ENCODE measurements at places on chromosomes 11 and 22. TPM values are rescaled to one million over a fixed set of nuclear protein-coding genes. Genes with fewer than 3 reads are reported as not detected.

DNA sequence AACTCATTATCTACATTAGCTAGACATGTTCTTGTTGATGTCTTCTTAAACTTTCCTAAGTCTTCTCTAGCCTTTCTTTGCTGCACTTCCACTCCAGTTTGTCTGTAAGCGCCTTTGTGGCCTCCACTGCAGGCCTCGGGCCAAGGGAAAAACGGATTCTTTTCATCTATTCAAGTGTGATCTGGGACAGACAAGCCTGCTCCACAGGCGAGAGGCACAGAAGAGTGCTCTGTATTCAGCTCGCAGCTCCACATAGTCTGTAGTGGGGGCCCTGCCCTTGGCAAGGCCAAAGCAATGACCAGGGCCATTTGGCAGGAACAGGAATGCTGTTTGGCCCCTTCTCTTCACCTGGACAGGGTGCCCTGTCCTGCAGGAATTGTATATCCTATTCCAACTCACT, 84.1 kb upstream of the BARX2 start:
- H3K27ac ChIP-seq = no peak overlapping the region
- H3K36me3 ChIP-seq = no peaks in the 10 kb centered on the region
- H3K4me3 ChIP-seq = no peak overlapping the region
- no peaks in the 10 kb centered on the region for H3K27me3 ChIP-seq
- DNase-seq = no peak

DNA sequence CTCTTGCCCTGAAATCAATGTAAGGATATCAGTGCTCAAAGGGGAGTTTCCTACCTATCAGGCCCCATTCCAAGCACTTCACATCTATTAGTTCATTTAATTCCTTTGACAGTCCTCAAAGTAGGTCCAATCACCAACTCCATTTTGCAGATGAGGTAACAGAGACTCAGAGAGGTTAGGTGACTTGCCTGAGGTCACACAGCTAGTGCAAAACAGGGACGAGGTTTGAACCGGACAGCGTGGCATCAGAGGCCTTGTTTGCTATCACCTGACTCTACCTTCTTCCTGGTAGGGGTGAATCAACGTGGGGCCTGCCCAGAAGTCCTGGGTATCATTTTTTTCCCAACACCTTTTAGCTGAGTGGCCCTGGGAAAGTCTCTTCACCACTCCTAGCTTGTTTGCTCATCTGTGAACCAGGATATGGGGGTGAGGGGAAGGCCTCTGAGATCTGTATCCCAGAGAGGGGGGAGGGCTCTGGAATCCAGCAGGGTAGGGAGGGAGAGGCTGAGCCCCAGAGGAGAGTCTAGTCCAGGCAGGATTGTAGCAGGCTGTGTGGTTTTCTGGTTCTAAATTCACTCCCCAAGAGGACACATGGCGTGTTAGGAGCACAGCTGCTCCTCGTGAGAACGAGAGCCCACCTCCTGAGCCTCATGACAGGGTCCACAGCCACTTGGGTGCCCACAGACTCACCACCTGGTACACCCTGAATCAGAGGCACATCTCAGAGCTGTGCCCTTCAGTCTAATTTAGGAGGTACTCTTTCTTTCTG, 174.7 kb downstream of the MN1 start:
- no peaks in the 10 kb centered on the region for H3K36me3 ChIP-seq
- no peaks in the 10 kb centered on the region for H3K4me1 ChIP-seq
- no peak overlapping the region for H3K27ac ChIP-seq
- no peak for DNase-seq
- H3K27me3 ChIP-seq = no peaks in the 10 kb centered on the region
- H3K4me3 ChIP-seq = no peak overlapping the region

- no peak overlapping the region for H3K27ac ChIP-seq
- H3K4me1 ChIP-seq = no peaks in the 10 kb centered on the region
- H3K36me3 ChIP-seq = no peaks in the 10 kb centered on the region
- no peak for DNase-seq
These were observed 318.1 kb upstream of the CTSC start for GRCh38 chr11:88655656-88656055.

- H3K27me3 ChIP-seq = no peaks in the 10 kb centered on the region
- DNase-seq = peak; percentile 90
- peak overlapping the region; percentile 75 for H3K27ac ChIP-seq
- H3K4me1 ChIP-seq = no peaks in the 10 kb centered on the region
- peaks cover 2% of the 10 kb centered on the region for H3K36me3 ChIP-seq
These were observed 11.8 kb downstream of the TIGD3 start for GRCh38 chr11:65366340-65366773.

Gene TAGLN
- 57.9 TPM for polyA plus RNA-seq

GRCh38 chr22:37659066-37659896, 758 bp downstream of the PDXP start:
- H3K27me3 ChIP-seq = no peaks in the 10 kb centered on the region
- H3K36me3 ChIP-seq = peaks cover 56% of the 10 kb centered on the region
- peak; percentile 96 for DNase-seq
- peaks cover 8% of the 10 kb centered on the region for H3K4me1 ChIP-seq
- peak overlapping the region; percentile 78 for H3K27ac ChIP-seq
- peak overlapping the region; percentile 97 for H3K4me3 ChIP-seq

- peaks cover 17% of the 10 kb centered on the region for H3K27me3 ChIP-seq
- no peaks in the 10 kb centered on the region for H3K4me1 ChIP-seq
- H3K36me3 ChIP-seq = peaks cover 2% of the 10 kb centered on the region
- H3K27ac ChIP-seq = no peak overlapping the region
- DNase-seq = no peak
- H3K4me3 ChIP-seq = no peak overlapping the region
These were observed 160.1 kb upstream of the CADM1 start for GRCh38 chr11:115664313-115664712.

Gene THRSP
- polyA plus RNA-seq = 0.09 TPM

Gene KCNE3
- polyA plus RNA-seq = 88.4 TPM

DNA sequence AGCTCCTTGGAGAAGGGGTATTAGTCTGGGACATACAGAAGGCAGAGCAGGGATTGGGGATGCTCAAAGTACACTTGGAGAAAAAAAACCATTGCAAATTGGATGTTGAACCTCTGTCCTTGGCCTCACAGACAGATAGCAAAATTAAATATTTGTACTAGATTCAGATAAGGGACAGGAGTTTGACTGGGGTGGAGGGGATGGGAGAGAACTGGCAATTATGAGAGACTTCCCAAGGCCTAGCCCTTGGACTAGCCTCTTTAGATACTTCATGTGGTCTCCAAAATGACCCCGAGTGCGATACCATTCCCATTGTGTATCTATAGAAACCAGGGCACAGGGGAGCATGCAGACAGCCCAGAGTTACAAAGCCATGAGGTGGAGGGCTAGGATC, 15.5 kb downstream of the DGAT2 start:
- DNase-seq = no peak
- no peaks in the 10 kb centered on the region for H3K36me3 ChIP-seq
- H3K4me3 ChIP-seq = no peak overlapping the region
- H3K27ac ChIP-seq = no peak overlapping the region
- no peaks in the 10 kb centered on the region for H3K27me3 ChIP-seq
- H3K4me1 ChIP-seq = no peaks in the 10 kb centered on the region

DNA sequence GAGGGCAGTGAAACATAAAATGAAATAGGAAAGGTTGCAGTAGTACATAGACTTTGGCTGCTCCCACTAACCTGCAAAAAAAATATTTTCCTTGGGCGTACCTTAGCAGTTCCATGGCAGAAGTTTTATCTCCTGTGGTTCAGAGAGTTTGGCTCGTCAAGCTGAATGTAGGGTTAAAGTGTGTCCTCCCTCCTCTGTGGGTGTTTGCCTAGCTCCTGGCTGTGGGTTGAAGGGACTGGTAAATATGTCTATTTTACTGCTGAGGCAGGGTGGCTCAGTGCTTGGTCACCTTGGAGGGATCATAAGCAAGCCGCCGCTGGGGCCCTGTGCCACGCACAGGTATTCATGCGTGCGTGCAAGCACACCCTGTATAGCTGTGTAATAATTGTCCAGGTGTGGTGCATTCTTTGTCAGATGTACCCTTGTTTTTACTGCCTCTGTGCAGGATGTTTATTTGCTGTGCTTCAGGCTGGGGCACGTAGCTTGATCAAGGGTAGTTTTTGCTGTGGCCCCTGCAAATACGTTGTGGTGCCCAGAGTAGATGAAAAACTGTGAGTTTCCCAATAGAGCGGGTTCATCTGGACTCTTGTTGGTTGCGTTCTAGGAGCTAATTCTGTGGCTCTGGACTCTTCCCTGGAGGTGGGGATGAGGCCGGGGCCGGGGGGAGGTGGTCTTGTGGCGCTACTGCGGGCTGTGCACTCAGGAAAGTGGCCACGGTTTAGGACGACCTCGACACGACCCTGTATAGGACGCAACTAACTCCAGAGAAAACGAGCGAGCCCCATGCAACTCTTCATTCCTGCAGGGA, 732 bp upstream of the SORL1 start:
- H3K4me3 ChIP-seq = peak overlapping the region; percentile 63
- peak overlapping the region; percentile 87 for H3K27ac ChIP-seq
- H3K4me1 ChIP-seq = peaks cover 3% of the 10 kb centered on the region
- peak; percentile 91 for DNase-seq
- H3K36me3 ChIP-seq = no peaks in the 10 kb centered on the region

Gene TNNT3
- 0.66 TPM for polyA plus RNA-seq

- H3K4me1 ChIP-seq = no peaks in the 10 kb centered on the region
- H3K36me3 ChIP-seq = no peaks in the 10 kb centered on the region
- no peak overlapping the region for H3K4me3 ChIP-seq
- no peaks in the 10 kb centered on the region for H3K27me3 ChIP-seq
- no peak for DNase-seq
These were observed 90.4 kb upstream of the CLPB start for GRCh38 chr11:72524711-72525110.

Gene NUP98
- 53.1 TPM for polyA plus RNA-seq

GRCh38 chr11:82195283-82195682, 538.4 kb downstream of the FAM181B start:
- H3K36me3 ChIP-seq = no peaks in the 10 kb centered on the region
- no peak overlapping the region for H3K4me3 ChIP-seq
- no peak for DNase-seq
- H3K27me3 ChIP-seq = no peaks in the 10 kb centered on the region
- no peaks in the 10 kb centered on the region for H3K4me1 ChIP-seq

Gene GPR83
- 0.13 TPM for polyA plus RNA-seq

Gene MPPED2
- polyA plus RNA-seq = 1.1 TPM

- H3K4me3 ChIP-seq = no peak overlapping the region
- no peak overlapping the region for H3K27ac ChIP-seq
- H3K4me1 ChIP-seq = no peaks in the 10 kb centered on the region
- DNase-seq = no peak
These were observed 25.2 kb downstream of the MUC6 start for GRCh38 chr11:1011320-1011698.

- no peaks in the 10 kb centered on the region for H3K27me3 ChIP-seq
- H3K4me3 ChIP-seq = peak overlapping the region; percentile 35
- DNase-seq = peak; percentile 45
- H3K36me3 ChIP-seq = no peaks in the 10 kb centered on the region
- H3K4me1 ChIP-seq = peaks cover 29% of the 10 kb centered on the region
These were observed 1.0 kb downstream of the POU2AF3 start for GRCh38 chr11:111299101-111300026.

GRCh38 chr22:34934261-34934660, 131.7 kb upstream of the ISX start:
- H3K27ac ChIP-seq = no peak overlapping the region
- H3K27me3 ChIP-seq = no peaks in the 10 kb centered on the region
- no peak for DNase-seq
- H3K4me1 ChIP-seq = no peaks in the 10 kb centered on the region

DNA sequence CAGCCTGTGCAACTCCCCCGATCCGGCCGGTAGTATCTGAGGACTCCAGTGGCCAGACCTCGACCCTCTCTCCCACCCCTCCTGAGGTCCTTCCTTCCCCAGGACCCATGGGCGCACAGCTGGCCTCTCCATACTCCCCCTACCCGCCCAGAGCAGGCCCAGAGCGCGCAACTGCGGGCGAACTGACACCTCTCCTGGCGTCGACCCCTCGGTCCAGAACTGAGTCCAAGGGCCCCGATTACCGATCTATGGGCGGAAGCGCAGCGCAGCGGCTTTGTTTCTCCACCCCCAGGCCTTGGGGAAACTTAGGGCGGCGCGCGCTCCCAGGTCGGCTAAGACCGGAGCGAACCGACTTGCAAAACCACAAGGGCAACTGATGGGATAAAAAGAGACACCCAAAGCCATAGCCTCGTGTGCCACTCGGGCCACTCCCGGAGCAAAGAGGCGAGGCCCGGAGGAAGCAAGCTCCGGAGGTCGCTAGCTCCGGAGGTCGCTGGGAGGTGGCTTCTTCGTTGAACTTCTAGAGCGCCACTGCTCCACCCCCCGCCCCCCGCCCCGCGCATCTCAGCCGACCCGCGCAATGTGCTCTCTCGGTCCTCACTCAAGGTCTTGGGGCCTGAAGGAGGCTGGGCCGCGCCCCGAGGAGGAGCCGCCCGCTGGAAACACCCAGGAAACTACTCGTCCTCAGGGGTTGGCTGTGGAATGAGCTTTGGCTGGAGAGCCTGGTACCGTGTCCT, 9.8 kb upstream of the ALX4 start:
- peaks cover 5% of the 10 kb centered on the region for H3K27me3 ChIP-seq
- no peaks in the 10 kb centered on the region for H3K4me1 ChIP-seq
- no peaks in the 10 kb centered on the region for H3K36me3 ChIP-seq
- H3K27ac ChIP-seq = no peak overlapping the region

- no peak overlapping the region for H3K27ac ChIP-seq
- no peaks in the 10 kb centered on the region for H3K4me1 ChIP-seq
- H3K4me3 ChIP-seq = no peak overlapping the region
- DNase-seq = no peak
These were observed 1.5 kb downstream of the A4GALT start for GRCh38 chr22:42719133-42719532.

DNA sequence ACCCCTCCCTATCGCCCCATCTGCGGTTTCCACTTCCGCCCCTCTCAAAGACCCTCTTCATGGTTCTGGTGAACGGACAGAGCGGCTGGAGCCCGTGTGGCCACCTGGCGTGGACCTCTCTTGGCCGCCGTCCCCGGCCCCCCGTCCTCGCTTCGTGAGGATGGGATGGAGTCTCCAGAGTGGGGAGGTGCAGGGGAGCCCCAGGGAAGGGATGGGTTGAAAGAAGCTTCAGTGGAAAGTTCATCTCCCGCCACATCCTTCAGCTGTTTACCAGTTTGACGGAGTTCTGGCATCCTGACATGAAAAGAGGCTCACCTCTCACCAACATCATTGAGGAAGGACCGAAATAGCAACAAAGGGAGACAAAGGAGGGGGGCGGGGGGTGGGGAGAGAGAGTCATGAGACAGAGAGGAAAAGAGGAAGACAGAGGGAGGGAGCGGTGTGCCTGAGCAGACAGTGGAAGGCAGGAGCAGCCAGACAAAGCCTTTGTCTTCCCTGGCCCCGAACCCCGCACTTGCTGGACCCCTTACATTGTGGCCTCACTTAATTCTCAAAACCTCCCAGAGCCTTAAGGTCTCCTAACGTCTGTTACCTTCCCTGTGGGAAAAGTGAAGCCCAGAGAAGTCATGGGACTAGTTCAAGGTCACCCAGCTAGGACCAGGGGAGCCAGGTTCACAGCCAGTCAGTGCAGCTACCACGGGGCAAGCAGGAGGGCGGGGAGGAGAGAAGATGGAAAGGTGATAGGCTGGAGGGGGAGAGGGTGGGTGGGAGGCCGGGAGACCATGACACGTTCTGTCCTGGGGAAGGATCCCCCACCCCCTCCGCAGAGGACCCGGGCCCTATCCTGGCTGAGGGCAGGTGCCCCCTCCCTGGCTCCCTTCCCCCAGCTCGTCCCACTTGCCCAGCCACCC, 54.9 kb downstream of the CD6 start:
- no peaks in the 10 kb centered on the region for H3K36me3 ChIP-seq
- peaks cover 4% of the 10 kb centered on the region for H3K4me1 ChIP-seq
- no peak overlapping the region for H3K27ac ChIP-seq
- no peak for DNase-seq
